ENCODE measurements at places on chromosomes 16 and 17.

GRCh38 chr16:9096416-9096952 is 5.0 kb downstream of the HAPSTR1 start:
- no peak for DNase-seq

GRCh38 chr16:14109077-14109775 is 38.1 kb downstream of the MRTFB start:
- DNase-seq, result no peak

GRCh38 chr17:73690676-73691075 is 46.4 kb upstream of the SDK2 start:
- DNase-seq, result no peak

- no peak for DNase-seq
Observed at GRCh38 chr16:87374313-87374712, 9.3 kb downstream of the FBXO31 start.

GRCh38 chr16:31452631-31453106 is 6.6 kb upstream of the ARMC5 start:
- no peak for DNase-seq

GRCh38 chr16:51290442-51291285 is 139.6 kb upstream of the SALL1 start:
- no peak for DNase-seq

GRCh38 chr16:75304521-75305363 is 53.3 kb upstream of the BCAR1 start:
- no peak for DNase-seq
